ENCODE measurements at places on chromosomes 6 and 20.
A peak's percentile ranks its signal among the peaks of the same experiment; 100 is the strongest.

DNA sequence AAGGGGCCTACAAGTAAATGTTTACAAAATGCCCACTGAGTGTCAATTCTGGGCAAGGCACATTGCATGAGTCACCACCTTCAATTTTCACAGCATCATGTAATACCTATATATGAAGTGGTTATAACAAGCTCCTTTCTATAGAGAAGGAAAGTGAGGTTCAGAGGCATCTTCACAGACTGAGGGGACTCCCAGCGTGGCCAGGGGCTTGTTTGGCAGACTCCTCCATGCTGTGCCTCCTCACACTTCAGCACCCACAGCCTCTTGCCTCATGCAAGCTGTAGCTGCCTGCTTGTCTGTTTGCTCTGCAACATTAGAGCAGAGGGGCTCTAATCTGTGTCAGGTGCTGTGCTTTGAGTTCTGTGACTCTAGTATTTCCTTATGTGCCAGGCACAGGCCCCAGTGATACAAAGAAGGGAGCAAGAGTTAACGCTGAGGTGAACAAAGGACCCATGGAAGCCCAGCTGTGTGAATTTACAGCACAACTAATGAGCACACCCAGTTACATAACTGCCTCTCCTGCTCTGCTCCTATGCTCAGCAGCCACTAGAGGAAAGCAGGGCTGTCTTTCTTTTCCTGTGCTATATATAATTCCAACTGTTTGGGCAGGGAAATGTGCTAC is 72.3 kb downstream of the ZHX3 start:
- DNase-seq, result no peak

- no peak for DNase-seq
Measured at GRCh38 chr6:116049321-116049720, 11.4 kb downstream of the FRK start.

GRCh38 chr6:116666869-116667268 is 1.7 kb downstream of the ZUP1 start:
- no peak for DNase-seq

DNA sequence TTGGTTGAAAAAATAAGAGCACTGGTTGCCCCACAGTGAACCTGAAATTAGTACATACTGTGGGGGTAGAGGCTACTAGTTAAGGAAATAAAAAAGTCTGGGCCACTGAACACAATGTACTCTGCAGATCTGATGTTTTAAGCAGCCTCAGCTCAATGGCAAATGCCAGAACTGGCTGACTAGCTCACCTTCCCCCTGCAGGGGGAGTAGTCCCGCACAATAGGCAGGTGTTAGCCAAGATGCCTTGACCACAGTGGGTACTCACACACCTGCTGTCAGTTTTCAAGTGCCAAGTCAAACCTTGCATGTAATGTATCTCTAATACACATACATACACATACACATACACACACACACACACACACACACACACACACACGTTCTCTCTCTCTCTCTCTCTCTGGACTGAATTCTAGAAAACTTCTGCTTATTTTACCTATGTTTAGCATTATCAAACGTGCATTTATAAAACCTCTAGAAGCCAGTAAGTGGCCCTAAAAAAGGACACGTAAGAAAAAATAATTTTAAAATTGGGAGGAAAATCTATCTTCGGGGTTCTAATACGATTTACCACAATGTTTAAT is 36.1 kb downstream of the GMDS start:
- DNase-seq, result peak; percentile 35

GRCh38 chr6:32685603-32686002 is 19.1 kb upstream of the HLA-DQB1 start:
- DNase-seq, result no peak

- no peak for DNase-seq
Measured at GRCh38 chr6:149223904-149224351, 93.6 kb upstream of the TAB2 start.

GRCh38 chr6:69894578-69895347 is 28.4 kb downstream of the COL19A1 start:
- DNase-seq, result no peak

- DNase-seq, result no peak
Measured at GRCh38 chr20:24683676-24684075, 214.2 kb downstream of the SYNDIG1 start.

Measured in NCI-H510A (cell line).